Esophagus squamous epithelium (tissue), 5 donors: ENCODE measurements at places on chromosomes 5 and 9.

GRCh38 chr5:89595056-89595455 lies 712.1 kb upstream of the MEF2C start:
- DNase-seq: no peak

GRCh38 chr9:23823986-23824829 lies 1.8 kb downstream of the ELAVL2 start:
- DNase-seq: no peak

DNA sequence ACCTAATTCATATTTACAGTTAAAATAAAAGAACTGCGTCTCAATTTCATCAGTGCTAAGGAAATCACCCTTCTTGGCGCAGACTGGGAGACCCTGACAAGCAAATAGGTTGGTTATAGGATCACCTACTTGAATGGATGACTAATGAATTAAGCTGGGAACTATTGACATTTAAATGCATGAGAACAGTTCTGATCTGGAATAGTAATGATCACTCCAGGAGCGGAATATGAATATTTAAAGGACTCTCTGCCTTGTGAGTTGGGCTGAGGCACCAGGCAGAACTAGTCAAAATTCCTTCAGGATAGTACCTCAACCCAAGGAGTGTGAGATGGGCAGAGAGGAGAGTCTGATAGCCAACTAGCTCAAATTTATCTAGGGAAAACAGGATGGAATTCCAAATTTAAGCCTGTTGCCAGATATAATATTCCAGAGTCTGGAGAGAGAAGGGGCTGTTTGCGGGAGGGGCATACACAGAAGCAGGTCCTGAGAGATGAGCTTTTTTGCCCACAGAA lies 364.4 kb downstream of the CSNK1G3 start:
- no peak for DNase-seq

- DNase-seq: no peak
Observed at GRCh38 chr5:31096238-31096865, 97.1 kb upstream of the CDH6 start.

GRCh38 chr5:170254056-170254455 lies 21.3 kb downstream of the C5orf58 start:
- no peak for DNase-seq

DNA sequence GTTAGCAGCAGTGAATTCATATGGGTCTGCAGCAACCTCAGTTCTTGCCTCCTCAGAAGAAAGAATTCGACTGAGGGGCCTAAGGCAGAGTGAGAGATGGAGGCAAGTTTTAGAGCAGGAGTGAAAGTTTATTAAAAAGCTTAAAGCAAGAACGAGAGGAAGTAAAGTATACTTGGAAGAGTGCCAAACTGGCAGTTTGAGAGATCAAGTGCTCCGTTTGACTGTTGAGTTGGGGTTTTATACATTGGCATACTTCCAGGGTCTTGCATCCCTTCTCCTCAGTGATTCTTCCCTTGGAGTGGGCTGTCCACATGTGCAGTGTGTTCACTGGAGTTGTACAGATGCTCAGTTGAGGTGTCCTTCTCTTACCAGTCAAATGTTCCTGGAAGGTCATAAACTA lies 203.6 kb downstream of the SPATA31D1 start:
- DNase-seq: no peak

GRCh38 chr9:91840882-91841281 lies 109.1 kb downstream of the ROR2 start:
- DNase-seq: no peak

GRCh38 chr5:157835041-157835440 lies 23.9 kb downstream of the CLINT1 start:
- DNase-seq: no peak
